ENCODE measurements at places on chromosomes 1 and 21. TPM values are rescaled to one million over a fixed set of nuclear protein-coding genes. Genes with fewer than 3 reads are reported as not detected.
A peak's percentile ranks its signal among the peaks of the same experiment; 100 is the strongest.

Gene SLC30A7
- total RNA-seq = 31.2 TPM

Gene ALPL
- 4.8 TPM for total RNA-seq

DNA sequence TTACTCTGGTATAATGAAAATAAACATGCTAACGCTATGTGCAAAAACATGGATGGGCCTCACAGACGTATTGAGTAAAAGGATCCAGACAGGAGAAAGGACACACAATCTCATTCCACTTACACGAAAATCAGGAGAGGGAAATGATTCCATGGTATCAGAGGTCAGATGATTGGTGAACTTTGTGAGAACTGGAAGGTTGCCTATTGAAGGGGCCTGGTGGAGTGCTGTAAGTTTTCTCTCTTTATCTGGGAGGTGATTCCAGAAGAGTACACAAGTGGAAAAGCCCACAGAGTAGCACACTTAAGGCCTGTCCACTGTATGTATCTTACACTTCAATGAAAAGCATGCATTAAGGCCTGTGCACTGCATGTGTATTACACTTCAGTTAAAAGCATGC is 9.6 kb downstream of the GSTM2 start:
- no peaks in the 10 kb centered on the region for H3K27me3 ChIP-seq
- no peak overlapping the region for H3K4me3 ChIP-seq
- H3K27ac ChIP-seq = no peak overlapping the region
- H3K36me3 ChIP-seq = no peaks in the 10 kb centered on the region
- DNase-seq = no peak

GRCh38 chr1:35361638-35362037 is 93.1 kb downstream of the ZMYM4 start:
- no peaks in the 10 kb centered on the region for H3K27me3 ChIP-seq
- no peaks in the 10 kb centered on the region for H3K36me3 ChIP-seq
- H3K4me3 ChIP-seq = no peak overlapping the region
- DNase-seq = peak; percentile 34
- peaks cover 21% of the 10 kb centered on the region for H3K4me1 ChIP-seq

GRCh38 chr1:36342426-36343185 is 19.2 kb upstream of the EVA1B start:
- H3K36me3 ChIP-seq = peaks cover 36% of the 10 kb centered on the region
- H3K27me3 ChIP-seq = no peaks in the 10 kb centered on the region
- DNase-seq = no peak

GRCh38 chr1:244362476-244362875 is 89.2 kb downstream of the ADSS2 start:
- no peak overlapping the region for H3K4me3 ChIP-seq
- H3K27me3 ChIP-seq = no peaks in the 10 kb centered on the region
- H3K36me3 ChIP-seq = no peaks in the 10 kb centered on the region
- no peaks in the 10 kb centered on the region for H3K4me1 ChIP-seq
- no peak overlapping the region for H3K27ac ChIP-seq
- no peak for DNase-seq
